Stimulated activated CD4-positive, alpha-beta T cell treated with anti-CD3 and anti-CD28 coated beads, Interleukin-12 subunit alpha, Interleukin-12 subunit beta, amount 100 ng/mL, for 48 hours (primary cell): ENCODE measurements at places on chromosomes 13 and 19.
A peak's percentile ranks its signal among the peaks of the same experiment; 100 is the strongest.

- no peak for DNase-seq
Measured at GRCh38 chr13:113608967-113609533, 24.5 kb downstream of the TFDP1 start.

DNA sequence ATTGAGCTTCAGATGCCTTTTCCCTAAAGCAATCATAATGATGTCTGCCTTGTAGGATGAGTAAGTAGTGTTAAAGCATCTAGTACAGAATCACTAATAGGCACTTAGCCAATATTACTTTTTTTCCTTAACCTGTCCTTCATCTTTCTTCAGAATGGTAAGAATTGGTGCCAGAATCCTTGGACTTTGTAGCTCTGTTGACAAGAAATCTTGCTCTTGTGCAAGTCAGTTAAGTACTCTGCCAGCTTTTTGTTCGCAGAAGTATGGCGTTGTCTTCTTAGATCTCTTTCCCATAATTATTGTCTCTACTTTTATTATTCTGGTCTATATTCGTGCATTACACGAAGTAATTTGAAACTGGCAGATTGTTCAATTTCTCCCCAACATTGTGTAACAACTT, 554.5 kb downstream of the PCDH9 start:
- no peak for DNase-seq

- no peak for DNase-seq
Measured at GRCh38 chr19:35861640-35862160, 5.0 kb downstream of the KIRREL2 start.

- DNase-seq = no peak
Measured at GRCh38 chr13:40061466-40062450, 406.3 kb downstream of the COG6 start.

DNA sequence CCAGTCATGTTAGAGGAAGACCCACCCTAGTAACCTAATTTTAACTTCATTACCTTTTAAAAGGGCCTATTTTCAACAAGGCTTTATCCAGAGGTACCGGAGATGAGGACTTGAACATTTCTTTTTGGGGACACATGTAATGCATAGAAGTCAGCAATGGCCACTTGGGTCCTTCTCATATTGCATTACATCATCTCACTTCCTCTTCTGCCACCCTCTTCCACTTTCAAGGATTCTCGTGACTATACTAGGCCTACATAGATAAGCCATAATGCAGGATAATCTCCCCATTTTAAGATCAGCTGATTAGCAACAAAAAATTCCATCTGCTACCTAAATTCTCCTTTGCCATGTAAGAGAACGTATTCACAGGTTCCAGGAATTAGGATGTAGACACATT, 557.2 kb downstream of the KCTD12 start:
- no peak for DNase-seq

DNA sequence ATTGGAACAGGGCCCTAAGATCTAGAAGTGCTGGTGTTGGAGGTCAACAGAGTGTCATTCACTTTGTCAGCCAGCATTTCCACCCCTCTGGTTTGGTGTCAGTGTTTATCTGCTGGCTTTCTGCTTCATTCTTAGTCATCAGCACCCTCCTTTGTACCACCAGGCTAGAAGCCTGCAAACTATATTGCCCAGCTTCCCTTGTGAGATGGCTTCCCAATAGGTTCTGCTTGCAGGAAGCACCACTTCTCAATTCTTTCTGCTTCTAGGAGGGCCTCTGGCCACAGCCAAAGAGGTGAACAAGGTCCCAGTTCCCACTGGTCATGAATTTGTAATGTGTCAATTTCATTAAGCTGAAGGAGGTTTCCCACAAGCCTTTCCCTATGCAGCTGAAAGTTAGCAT, 36.4 kb upstream of the CALM3 start:
- DNase-seq = no peak

- DNase-seq = no peak
Measured at GRCh38 chr13:35835989-35836388, 295.2 kb downstream of the DCLK1 start.

DNA sequence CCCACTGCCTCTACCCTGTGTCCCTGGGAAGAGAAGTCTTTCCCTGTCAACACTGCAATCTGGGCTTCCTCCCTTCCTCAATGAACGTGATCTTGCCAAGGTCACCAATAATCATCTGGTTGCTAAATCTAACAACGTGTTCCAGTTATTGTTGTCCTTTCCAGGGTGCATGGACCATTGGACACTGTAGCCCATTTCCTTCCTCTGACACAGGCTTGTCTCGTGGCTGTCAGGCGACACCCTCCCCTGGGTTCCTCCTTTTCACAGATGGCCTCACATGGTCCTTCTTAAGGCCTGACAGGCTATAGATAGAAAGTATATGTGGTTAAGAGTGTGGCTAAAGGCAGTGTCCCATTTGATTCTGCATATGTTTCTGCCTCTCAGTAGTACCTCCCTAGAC, 67.7 kb upstream of the STARD13 start:
- no peak for DNase-seq

DNA sequence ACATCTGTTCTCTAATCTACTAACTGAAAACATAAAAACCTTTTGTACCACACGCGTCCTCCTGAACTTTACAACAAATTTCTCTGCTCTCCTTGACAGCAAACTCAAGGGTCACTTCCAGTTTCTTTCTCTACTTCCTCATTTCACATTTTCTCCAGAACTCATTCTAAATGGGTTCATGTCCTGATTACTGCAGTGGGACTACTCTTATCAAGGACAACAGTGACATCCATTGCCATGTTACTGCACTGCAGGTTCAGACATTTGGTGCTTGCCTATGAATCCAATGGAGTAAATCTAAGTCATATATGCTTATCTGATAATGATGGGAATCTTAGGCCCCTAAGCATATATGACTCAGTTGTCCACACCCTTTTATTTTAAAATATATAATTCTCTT, 35.3 kb downstream of the FPR3 start:
- DNase-seq = no peak

DNA sequence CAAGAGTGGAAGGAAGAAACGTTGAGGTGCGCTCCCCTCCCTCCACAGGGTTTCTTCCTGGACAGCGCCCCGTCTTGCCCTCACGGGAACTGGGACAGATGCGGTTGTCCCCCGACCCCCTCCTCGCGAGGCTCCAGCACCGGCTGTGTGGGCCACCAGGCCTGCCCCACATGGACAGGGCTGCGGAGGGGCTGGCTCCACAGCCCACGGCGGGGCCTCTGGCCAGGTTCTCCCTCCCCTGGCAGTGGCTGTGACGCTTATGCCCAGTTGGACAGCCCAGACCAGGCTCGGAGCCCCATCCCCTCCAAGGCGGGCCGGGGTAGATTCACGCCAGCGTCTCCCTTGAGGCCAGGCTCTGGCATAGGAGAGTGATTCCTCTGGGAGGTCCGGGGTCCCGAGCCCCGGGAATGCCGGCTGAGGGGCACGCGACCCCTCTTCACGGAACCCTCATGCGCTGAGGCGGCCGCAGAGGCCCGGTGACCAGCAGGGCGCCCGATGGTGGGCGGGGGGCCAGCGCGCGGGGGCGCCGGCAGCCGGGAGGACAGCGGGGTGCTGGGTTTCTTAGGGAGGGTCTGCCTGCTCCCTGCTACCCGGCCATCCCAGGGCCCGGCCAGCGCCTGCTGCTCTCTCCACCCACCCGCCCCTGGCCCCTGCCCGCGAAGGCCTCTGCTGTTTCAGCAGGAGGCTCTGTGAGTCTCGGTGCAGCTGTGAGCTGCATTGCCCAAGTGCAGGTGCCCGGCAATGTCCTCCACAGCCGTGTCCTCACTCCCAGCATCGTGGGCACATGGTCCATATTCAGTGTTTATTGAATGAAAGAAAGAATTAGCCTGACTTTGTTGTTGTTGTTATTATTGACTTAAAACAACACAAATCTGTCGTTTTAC, 20.3 kb upstream of the GAS6 start:
- no peak for DNase-seq

DNA sequence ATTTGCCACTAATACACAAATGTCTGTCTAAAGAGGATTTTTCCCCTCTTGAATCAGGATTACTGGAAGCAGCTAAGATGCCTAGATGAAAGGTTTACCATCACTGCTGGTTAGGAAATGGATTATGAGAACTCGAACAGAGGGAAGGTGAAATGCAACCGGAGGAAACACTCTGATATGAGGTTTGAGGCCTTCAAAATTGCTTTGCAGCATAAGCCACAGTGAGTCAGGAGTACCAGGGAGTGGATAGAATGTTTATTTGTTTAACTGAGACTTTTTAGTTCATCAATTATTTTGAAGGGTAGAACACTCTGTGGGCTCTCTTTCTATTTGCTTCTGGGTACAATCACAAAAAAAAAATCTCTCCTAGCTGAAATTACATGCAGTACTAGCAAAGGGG, 18.1 kb downstream of the CDADC1 start:
- DNase-seq = no peak

DNA sequence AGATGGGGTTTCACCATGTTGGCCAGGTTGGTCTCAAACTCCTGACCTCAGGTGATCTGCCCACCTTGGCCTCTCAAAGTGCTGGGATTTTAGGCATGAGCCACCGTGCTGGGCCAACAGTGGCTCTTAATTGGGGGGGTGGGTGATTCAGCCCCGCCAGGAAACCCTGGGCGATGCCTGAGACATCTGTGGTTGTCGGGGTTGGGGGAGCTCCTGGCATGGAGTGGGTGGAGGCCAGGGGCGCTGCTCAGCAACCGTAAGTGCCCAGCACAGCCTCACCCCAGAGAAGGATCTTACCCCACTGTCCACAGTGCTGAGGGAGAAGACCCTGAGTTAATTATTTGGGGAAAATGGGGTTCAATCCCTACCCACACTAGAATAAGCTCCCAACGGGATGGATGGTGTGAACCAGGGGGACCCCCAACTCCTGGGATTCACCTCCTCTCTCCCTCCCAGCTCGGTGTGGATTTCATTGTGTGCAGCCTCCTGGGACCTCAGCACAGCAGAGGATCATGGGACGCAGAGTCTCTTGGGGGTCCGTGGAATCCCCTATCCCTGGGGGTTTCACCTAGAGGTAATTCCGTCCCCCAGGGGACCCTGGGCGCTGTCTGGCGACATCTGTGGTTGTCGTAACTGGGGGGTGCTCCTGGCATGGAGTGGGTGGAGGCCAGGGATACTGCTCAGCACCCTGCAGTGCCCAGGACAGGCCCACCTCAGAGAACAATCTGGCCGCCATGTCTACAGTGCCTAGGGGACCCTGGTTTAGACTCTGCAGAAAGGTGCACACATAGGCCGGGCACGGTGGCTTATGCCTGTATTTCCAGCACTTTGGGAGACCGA, 68.9 kb downstream of the GADD45B start:
- DNase-seq = no peak

DNA sequence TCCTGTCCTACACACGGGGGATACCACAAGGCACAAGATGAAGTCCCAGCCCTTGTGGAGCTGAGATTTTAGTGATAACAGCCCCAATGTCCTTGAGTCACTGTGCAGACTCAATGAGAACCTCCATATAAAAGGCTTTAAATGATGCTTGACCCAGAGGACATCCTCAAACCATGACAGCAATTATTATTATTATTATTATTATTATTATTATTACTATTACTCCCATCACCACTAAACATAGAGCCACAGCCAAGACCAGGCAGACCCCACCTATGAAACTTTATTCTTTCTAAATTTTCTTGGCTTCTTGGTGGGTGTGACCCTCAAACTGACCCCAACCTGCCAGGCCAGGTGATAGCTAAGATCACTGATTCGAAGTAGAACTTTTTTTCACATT, 11.1 kb downstream of the C19orf47 start:
- no peak for DNase-seq

DNA sequence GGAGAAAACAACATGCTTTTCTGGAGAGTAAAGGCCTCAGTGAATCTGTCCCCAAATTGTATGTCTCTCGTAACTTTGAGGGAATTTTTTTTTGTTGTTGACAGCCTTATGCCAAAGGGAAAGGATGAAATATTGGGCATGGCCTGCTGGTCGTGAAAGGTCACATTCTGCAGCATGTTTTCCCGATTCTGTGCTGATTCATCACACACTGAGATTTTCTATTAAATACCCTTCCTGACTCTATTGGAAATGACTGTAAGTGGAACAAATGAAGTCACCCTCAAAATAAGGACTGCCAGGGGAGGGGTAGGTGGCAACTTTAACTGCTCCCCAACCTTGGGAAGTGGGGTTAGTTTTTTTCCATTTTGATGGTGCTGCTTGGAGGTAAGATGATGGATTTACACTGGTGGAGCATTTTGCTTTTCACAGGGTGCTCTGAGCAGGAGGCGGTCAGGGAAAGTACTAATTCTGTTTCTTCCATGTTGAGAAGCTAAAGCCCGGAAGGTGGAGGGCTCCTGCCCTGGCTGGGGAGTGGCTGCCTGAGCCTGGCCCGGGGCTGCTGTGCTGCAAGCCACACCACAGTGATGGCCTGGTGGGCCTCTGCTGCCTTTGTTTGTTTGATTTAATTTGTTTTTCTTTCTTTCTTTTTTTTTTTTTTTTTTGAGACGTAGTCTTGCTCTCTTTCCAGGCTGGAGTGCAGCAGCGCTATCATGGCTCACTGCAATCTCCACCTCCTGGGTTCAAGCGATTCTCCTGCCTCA, 116.8 kb upstream of the SPATA13 start:
- no peak for DNase-seq

GRCh38 chr19:40465025-40465556, 454 bp downstream of the BLVRB start:
- DNase-seq = no peak

- no peak for DNase-seq
Measured at GRCh38 chr13:59332966-59333365, 830.8 kb downstream of the DIAPH3 start.

GRCh38 chr19:44435441-44435840, 12.8 kb downstream of the ZNF229 start:
- no peak for DNase-seq

GRCh38 chr19:6632002-6632621, 37.8 kb downstream of the TNFSF14 start:
- DNase-seq = peak; percentile 53

DNA sequence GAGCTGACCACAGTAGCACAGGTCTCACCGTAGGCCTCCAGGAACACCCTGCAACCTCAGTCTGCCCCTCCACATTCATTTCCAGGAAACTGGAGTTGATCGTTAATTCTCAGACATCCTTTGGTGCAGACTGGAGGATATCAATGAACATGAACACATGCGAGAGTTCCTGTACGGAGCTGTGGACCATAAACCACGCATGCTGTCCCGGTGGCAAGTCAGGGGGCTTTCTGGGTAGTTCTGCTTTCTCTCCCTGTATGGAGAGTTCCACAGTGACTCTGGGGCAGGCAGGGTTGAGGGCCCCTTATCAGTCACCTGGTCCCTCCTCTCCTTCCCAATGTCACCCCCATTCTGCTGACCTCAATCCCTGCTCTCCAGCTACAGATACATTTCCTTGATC, 55.5 kb upstream of the URI1 start:
- DNase-seq = no peak

- DNase-seq = no peak
Measured at GRCh38 chr13:99857738-99858137, 113.8 kb downstream of the ZIC5 start.

DNA sequence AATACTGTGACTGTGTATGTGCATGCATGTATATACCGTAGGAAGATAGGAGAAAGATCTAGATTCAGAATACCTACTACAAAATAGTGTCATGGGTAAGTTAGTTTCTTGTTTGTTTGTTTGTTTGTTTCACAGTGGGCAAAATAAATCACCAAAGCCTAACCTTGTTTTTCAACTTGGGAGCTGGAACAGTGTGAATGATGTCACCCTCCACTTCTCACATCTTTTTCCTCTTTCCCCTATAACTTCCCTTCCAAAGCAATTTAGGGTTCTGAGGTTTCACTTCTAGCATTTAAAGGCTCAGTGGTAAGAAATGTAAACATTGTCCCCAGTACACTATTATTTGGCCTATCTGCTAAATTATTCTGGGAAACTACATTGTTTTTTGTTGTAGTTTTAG, 5.4 kb downstream of the KCTD4 start:
- no peak for DNase-seq
